GM23338 (cell line): ENCODE measurements at places on chromosomes 6 and 20. TPM values are rescaled to one million over a fixed set of nuclear protein-coding genes. Genes with fewer than 3 reads are reported as not detected.

DNA sequence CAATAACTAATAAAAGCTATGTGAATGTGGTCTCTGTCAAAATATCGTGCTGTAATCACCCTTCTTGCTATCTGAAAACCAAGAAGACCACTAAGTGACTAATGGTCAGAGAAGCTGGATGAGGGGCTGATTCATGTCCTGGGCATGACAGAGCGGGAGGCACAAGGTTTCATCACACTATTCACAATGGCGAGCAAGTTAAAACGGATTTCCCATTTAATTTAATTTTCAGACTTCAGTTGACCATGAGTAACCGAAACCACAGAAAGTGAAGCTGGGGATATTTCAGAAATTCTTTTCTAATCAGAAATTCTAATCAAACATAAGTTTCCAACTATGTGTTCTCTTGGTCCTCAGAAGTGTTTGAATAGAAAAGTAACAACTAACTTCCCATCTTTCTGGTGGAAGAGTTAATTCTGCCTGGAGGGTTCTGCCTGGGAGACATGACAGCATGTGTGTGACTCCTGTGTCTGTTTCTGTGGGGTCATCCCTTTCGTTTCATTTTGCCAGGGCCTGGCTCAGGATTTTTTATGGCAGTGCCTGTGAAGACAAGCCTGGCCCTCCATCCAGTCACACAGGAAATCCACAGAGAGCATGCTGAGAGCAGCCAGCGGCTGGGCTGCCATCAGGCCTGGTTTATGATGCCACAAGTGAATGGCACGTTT, 98.9 kb downstream of the FAM120B start:
- no peaks in the 10 kb centered on the region for H3K36me3 ChIP-seq
- H3K27me3 ChIP-seq: no peaks in the 10 kb centered on the region
- DNase-seq: no peak
- H3K4me1 ChIP-seq: peaks cover 16% of the 10 kb centered on the region
- no peak overlapping the region for H3K27ac ChIP-seq

GRCh38 chr6:98037571-98037970, 754.6 kb upstream of the MMS22L start:
- H3K27me3 ChIP-seq: no peaks in the 10 kb centered on the region
- no peak overlapping the region for H3K4me3 ChIP-seq
- no peaks in the 10 kb centered on the region for H3K36me3 ChIP-seq

GRCh38 chr20:33697129-33697528, 10.9 kb upstream of the E2F1 start:
- H3K27ac ChIP-seq: no peak overlapping the region
- DNase-seq: no peak
- H3K4me3 ChIP-seq: no peak overlapping the region
- H3K27me3 ChIP-seq: no peaks in the 10 kb centered on the region

- DNase-seq: peak; percentile 83
- H3K27me3 ChIP-seq: no peaks in the 10 kb centered on the region
- H3K4me3 ChIP-seq: peak overlapping the region; percentile 91
Observed at GRCh38 chr20:63957004-63957689, 931 bp upstream of the UCKL1 start.

The CRISP3 gene
- not detected in 2 replicates for polyA plus RNA-seq

DNA sequence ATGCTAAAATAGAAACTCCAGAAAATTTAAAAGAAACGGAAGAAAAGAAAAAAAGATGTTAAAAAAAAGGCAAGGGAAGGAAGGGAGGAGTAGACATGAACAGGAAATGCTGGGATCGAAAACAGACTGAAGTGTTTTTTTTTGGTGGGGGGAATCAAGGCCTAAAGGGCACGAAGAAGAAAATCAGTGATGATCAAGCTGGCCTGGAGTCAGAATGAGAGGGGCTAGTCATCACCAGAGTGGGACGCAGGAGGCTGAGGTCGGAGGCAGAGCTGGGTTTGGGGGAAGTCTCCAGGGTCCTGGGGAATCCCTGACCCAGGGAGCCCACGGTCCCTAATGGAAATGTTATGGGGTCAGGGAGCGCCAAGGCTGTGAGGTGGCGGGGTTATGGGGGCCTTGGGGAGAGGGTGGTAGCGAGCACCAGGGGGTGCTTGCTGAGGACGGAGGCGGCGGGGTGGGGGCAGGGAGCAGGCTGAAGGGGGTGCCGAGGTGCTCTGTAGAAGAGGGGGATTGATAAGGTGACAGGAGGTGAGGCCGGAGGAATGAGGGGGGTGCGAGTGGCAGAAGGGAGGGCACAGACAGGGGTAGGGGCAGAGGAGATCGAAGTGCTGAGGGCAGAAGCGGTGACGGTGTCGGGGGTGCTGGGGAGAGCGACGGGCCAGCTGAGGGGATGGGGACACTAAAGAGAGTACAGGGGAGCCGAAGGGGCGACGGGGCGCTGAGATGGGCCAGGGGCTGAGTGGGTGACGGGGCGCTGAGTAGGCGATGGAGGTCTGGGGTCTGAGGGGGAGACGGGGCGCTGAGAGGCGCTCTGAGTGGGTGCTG, 684 bp downstream of the ZNFX1 start:
- peaks cover 13% of the 10 kb centered on the region for H3K4me1 ChIP-seq
- H3K36me3 ChIP-seq: peaks cover 59% of the 10 kb centered on the region
- peak; percentile 35 for DNase-seq
- peak overlapping the region; percentile 100 for H3K4me3 ChIP-seq
- H3K27ac ChIP-seq: no peak overlapping the region

DNA sequence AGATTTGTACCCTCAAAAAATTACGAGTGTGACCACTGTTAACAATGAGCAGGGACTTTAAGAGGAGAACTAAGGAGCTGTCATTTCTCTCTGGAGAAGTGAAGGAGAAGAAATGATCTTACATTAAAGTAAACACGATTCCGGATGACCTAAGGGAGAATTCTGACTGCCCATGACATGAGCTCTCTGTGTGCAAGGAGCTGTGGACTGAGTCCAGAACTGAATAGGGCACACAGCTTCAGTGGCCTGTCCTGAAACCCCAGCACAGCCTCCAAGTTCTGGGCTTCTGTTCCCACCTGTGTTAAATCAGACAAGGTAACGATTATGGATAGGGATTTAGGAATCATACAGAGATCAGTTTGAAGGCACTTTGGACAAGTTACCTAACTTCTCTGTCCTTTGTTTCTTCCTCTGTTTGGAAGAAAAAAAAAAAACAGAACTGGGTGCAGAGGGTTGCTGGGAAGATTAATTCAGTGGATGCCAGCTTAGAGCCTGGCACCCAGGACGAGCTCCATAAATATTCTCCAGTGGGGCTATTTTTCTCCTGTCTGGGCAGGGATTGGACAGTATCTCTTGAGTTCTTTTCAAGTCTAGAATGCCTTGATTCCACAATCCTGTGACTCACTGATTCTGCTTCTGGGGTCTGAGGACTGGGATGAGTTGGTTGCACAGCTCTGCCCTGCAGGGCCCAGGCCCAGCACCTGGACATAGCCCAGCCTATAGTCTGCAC, 65.7 kb downstream of the MRPL14 start:
- no peaks in the 10 kb centered on the region for H3K27me3 ChIP-seq
- H3K36me3 ChIP-seq: no peaks in the 10 kb centered on the region
- no peak overlapping the region for H3K27ac ChIP-seq
- DNase-seq: no peak
- H3K4me3 ChIP-seq: no peak overlapping the region

The ALDH8A1 gene
- 0.12 TPM in 1 of 2 replicates, not detected in the other for polyA plus RNA-seq

The ACTL10 gene
- polyA plus RNA-seq: 0.66 and 0.71 TPM in 2 replicates

GRCh38 chr6:20540683-20541082, 6.4 kb downstream of the CDKAL1 start:
- H3K27me3 ChIP-seq: no peaks in the 10 kb centered on the region
- no peaks in the 10 kb centered on the region; the same call in 1 of the 2 replicates for H3K4me1 ChIP-seq
- H3K27ac ChIP-seq: no peak overlapping the region
- H3K36me3 ChIP-seq: no peaks in the 10 kb centered on the region

GRCh38 chr6:168645326-168645725, 204.3 kb downstream of the SMOC2 start:
- H3K4me3 ChIP-seq: no peak overlapping the region
- H3K27me3 ChIP-seq: no peaks in the 10 kb centered on the region
- H3K27ac ChIP-seq: no peak overlapping the region
- peaks cover 19% of the 10 kb centered on the region for H3K4me1 ChIP-seq
- DNase-seq: no peak
- H3K36me3 ChIP-seq: no peaks in the 10 kb centered on the region
